ENCODE measurements at places on chromosomes 3 and 15.

- no peak for DNase-seq
These were observed 5.3 kb upstream of the BCL6 start for GRCh38 chr3:187750513-187751123.

GRCh38 chr3:37942646-37943045, 47.9 kb upstream of the VILL start:
- DNase-seq = no peak

DNA sequence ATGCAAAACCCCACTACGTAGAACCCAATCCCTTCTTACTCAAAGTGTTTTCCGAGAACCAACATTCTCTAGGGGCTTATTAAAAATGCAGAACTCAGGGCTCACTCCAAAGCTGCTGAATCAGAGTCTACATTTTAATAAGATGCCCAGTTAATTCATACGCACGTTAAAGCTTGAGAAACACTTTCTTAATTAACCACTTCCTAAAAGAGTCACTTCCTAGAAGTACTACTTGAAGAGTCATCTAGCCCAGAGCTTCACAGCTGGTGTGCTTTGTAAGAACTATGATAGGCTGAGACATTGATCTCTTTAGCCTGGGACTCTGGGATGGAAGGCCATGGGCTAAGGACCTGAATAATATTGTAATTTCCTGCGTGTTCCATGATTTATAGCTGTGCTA, 9.0 kb downstream of the COL6A5 start:
- DNase-seq = no peak

- no peak for DNase-seq
These were observed 518.8 kb downstream of the MECOM start for GRCh38 chr3:169144731-169145130.

GRCh38 chr3:115099134-115099985, 47.7 kb downstream of the ZBTB20 start:
- DNase-seq = no peak

Data from adrenal gland (tissue), 19 donors.